ENCODE measurements at places on chromosomes 16 and 17.
A peak's percentile ranks its signal among the peaks of the same experiment; 100 is the strongest.

- DNase-seq, result no peak
These were observed 24.7 kb downstream of the AXIN2 start for GRCh38 chr17:65536573-65537342.

DNA sequence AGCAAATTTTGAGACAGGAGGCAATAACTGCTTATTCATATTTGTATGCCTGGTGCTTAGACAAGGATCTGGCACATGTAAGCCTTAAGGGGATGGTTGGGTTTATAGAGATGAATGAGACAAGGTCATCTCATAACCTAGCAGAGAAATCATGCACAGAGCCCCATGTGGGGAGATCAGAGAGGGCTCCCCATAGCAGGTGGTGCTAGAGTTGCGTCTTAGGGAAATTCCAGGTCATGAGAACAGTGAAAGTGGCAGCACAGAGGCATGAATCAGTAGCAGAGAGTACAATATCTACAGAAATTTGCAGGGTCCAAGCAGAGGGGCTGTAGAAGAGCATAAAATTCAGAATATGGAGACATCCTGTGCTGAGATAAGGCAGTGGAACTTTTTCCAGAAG, 57.3 kb downstream of the SLC6A2 start:
- DNase-seq, result no peak

- no peak for DNase-seq
These were observed 168.5 kb downstream of the BCAS3 start for GRCh38 chr17:60846175-60846574.

DNA sequence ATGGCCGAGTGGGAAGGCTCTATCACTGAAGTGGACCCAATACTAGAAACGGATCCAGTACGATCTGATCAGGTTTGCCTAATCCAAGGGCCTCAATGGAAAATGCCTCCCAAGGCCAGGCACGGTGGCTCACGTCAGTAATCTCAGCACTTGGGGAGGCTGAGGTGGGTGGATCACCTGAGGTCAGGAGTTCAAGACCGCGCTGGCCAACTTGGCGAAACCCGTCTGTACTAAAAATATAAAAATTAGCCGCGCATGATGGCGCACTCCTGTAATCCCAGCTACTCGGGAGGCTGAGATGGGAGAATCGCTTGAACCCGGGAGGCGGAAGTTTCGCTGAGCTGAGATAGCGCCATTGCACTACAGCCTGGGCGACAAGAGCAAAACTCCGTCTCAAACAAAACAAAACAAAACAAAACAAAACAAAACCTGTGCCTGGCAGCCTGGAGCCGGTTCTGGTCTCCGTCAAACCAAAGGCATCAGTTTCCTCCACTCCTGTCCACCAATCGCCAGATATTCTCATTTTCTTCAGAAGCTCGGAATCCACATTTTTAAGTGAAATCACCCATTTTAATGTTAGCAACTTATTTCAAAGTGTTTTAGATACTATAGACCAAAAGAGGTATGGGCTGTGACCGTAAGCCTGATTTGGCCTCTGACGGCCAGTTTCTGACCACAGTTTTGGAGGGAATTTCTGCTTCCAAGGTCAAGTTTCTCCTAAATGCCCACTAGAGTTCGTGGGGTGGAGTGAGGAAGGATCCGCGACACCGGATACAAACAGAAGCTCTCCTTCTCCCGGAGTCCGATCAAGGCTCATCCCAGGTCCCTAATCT, 664 bp downstream of the NQO1 start:
- no peak for DNase-seq

DNA sequence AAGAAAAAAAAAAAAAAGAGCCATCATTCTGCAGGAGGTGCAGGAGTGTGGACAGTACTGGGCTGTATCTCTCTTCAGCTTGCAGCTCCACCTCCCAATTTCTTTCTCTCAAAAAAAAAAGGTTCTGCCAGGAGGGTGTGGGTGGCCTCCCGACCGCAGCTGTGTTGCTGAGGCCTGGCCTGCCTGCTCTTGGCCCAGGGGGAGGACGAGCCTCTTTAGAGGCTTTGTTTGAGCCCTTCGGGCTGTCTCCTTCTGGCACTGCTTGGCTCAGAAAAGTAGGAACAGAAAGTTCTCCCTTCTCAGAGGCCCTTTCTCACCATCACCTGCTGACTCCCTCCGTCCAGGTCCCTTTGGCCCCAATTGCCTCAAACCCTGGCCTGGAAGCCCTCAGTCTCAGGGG, 22.2 kb upstream of the C17orf107 start:
- DNase-seq, result no peak

GRCh38 chr17:82269138-82269881, 4.2 kb downstream of the CSNK1D start:
- no peak for DNase-seq

GRCh38 chr16:54342966-54343365, 56.4 kb upstream of the IRX3 start:
- DNase-seq, result no peak

- DNase-seq, result no peak
These were observed 181.8 kb upstream of the AXIN2 start for GRCh38 chr17:65743308-65743655.

GRCh38 chr17:27630607-27631410, at the start of gene LGALS9:
LGALS9 (plus strand) TSS chr17:27631188; CDS start chr17:27631266, 78 bp downstream.
- peak; percentile 67 for DNase-seq

DNA sequence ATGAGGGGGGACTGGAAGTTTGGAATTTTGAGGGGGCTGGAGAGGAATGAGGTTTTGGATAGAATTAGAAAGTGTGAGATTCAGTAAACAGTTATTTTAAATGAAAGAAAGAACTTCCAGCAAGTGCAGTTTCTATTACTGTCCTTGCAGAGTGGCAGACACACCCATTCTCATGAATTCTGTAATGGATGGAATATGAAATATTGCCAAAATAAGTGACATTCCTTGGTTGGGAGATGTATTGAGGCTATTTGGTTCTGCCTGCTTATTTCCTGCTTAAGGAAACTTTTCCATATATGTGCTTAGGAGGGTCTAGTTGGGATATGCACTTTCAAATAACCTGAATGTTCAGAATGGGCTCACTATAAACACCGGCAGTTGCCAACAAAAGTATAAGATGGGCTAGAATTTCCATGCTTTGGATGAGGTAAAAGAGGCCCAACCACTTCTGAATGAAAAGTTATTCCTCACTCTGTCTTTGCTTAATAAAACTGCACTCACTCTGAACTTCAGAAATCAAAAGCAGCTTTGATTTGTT, 434.4 kb downstream of the CA10 start:
- DNase-seq, result no peak

- DNase-seq, result peak; percentile 85
These were observed 480 bp upstream of the PROCA1 start for GRCh38 chr17:28712032-28712704.

Measured in GM13977 (cell line).